ENCODE measurements at places on chromosomes 3 and 15. TPM values are rescaled to one million over a fixed set of nuclear protein-coding genes. Genes with fewer than 3 reads are reported as not detected.

The TRIM42 gene
- total RNA-seq: not detected

The SHC4 gene
- total RNA-seq: 2.0 TPM

The CCDC39 gene
- total RNA-seq: not detected

The OCA2 gene
- 3.6 TPM for total RNA-seq

The TTC21A gene
- 2.7 TPM for total RNA-seq

The CA12 gene
- 2.2 TPM for total RNA-seq

The SI gene
- not detected for total RNA-seq

The KATNBL1 gene
- total RNA-seq: 113 TPM

The BCL2A1 gene
- 0.35 TPM for total RNA-seq

GRCh38 chr3:50259432-50260026, 9.4 kb upstream of the SEMA3B start:
- peak; percentile 70 for DNase-seq

GRCh38 chr15:41985236-41986160, 13.1 kb upstream of the EHD4 start:
- DNase-seq: no peak

DNA sequence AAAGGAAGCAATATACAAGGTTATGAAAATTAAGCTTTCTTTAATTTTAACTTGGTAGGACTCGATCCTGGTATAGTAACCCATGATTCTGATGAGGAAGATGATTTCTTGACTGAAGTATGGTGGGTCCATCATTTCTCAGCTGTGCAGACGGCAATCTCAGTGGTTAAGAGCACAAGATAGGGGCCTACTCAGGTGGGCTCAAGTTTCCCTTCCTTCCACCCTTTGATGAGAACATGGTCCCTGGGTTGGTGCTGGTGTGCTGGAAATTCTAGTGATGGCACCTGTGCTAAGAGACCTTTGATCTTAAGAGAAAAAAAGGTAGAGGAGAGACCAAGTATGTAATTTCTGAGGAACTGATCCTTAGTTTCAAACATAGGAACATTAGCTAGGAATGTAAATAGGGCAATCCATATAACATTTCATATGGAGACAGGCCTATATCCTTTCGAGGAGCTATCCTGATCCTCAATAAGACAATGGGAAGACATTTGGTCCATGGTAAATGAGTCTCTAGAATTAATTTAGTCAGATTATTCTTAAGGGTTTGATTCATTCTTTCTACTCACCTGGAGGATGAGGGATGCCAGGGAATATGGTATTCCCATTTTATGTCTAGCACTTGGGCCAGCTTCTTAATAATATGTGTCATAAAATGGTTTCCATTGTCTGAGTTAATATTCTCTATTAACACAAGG, 104.5 kb upstream of the NECTIN3 start:
- DNase-seq: no peak

- no peak for DNase-seq
These were observed 104.4 kb downstream of the LRRK1 start for GRCh38 chr15:101023501-101024072.

DNA sequence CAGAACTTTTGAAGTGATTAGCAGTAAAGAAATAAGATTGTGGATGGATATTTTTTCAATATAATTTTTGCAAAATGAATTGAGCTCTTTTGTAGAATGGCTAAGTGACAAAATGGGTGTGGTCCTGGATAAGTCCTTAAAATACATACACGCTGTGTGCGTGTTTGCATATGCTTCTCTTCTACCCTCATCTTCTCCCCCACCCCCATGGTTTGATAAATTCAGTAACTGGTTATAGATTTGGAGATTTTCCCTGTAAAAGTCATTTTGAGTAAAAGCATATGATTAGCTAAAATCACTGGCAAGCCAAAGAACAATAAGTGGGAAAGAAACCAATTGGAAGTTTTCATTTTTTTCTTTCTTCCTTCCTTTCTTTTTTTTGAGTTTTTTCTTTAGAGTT, 453.9 kb upstream of the MDFIC2 start:
- peak; percentile 65 for DNase-seq

- peak; percentile 91 for DNase-seq
These were observed 693 bp downstream of the CD200 start for GRCh38 chr3:112333381-112334317.

DNA sequence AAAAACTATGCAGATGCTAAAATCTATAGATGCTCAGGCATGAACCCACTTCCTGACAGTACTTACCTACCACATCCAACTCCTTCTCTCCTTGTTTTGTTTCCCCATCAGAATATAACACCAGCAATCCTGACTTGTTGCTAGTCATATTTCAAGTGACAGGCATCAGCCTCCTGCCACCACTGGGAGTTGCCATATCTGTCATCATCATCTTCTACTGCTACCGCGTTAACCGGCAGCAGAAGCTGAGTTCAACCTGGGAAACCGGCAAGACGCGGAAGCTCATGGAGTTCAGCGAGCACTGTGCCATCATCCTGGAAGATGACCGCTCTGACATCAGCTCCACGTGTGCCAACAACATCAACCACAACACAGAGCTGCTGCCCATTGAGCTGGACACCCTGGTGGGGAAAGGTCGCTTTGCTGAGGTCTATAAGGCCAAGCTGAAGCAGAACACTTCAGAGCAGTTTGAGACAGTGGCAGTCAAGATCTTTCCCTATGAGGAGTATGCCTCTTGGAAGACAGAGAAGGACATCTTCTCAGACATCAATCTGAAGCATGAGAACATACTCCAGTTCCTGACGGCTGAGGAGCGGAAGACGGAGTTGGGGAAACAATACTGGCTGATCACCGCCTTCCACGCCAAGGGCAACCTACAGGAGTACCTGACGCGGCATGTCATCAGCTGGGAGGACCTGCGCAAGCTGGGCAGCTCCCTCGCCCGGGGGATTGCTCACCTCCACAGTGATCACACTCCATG, 65.3 kb downstream of the TGFBR2 start:
- no peak for DNase-seq

- no peak for DNase-seq
These were observed 207.5 kb downstream of the ZNF385D start for GRCh38 chr3:21543380-21544075.

- no peak for DNase-seq
These were observed 32.0 kb upstream of the TCF12 start for GRCh38 chr15:56886363-56886931.

DNA sequence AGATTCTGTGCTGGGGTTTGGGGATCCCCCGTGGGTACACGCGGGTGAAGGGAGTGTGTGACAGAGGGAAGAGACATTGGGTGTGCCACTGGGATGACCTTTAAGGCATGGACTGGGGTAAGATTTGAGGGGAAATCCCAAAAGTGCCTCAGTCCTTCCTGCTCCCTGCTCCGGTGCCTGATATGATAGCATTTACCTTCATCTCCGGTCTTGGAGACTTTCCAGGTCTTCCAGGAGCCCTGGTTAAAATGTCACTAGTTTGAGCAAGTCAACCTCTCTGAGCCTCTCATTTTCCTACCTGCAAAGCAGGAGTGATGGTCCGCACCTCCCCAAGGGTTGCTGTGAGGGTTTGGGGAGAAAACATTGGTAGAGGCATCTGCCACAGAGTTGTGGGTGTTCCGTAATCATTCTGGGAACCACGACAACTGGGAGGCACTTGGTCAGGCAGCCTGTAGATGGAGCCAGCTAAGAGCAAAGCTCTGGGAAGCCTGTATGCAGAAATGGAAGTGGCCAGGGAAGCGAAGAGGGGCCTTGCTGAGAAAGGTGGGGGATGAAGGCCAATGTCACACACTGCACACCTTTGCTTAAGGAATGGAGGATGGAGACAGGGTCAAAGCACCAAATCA, 33.9 kb upstream of the KIF23 start:
- DNase-seq: no peak

DNA sequence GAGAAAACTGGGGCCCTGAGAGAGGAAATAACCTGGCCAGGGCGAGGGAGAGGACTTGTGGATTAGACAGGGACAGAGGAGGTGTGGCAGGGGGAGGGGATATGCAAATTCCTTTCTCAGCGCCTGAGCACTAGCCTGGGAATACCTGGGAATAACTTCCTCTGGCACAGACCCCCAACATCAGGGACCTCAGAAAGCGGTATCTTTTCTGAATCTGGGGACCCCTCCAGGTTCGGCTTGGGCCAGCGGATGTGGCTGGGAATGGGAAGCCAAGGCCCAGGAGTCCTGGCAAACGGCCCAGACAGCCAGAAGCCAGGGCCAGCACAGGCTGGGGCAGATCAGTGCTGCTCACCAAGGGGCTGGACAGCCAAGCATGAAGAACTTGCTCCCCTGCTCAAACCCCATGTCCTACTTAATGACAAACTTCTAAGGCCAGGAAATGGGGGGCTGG, 9.2 kb upstream of the ACSBG1 start:
- peak; percentile 29 for DNase-seq

DNA sequence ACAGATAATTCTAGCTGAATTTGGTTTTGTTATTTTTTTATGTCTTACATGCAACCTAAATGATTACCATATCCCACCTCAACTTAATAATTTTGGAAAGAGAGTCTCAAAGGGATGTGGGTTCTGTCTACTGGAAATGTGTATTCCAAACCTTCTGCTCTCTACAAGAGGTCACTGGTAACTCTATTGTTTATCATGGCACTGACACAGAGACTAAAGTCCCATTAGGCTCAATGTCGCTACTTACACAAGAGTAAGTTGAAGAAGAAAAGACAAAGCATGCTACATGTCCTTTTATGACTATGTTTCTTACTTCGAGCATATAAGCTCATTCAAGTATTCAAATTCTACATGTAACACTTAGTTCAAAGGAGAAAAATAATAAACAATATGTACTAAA, 460.3 kb upstream of the EPHA6 start:
- DNase-seq: no peak

DNA sequence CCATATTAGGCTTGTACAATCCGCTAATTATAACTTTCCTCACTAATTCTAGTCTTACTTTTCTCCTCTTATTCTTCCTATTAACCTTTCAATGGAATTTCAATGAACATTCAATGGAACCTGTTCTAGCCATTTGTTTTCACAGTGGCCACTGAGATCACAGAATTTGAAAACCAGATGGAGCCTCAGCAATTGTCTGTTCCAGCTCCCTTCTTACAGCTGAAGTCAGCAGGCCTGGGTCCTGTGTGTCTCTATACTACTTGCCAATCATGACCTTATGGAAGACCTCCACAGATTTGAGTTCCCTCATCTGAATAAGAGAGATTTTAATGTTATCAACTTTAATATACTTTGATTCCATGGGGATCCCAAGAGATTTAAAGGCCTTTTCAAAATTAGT, 36.6 kb downstream of the TJP1 start:
- peak; percentile 63 for DNase-seq

DNA sequence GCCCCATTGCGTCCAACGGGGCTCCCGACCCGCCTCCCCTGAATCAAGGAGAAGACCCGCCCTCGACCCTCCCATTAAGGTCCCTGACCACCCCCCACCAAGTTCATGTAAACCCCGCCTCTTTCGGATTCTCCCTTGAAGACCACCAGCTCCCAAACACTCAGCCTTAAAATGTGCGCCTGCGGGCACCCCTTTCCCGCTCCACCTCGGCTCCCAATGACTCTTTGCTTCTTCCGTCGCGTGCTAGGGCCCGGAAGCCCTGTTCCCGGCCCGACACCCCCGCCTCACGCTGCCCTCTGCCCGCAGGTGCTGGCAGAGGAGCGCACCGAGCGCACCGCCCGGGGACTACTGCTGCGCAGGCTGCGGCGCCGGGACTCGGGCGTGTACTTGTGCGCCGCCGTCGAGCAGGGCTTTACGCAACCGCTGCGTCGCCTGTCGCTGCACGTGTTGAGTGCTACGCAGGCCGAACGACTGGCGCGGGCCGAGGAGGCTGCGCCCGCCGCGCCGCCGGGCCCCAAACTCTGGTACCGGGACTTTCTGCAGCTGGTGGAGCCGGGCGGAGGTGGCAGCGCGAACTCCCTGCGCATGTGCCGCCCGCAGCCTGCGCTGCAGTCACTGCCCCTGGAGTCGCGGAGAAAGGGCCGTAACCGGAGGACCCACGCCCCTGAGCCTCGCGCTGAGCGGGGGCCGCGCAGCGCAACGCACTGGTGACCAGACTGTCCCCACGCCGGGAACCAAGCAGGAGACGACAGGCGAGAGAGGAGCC, 2.7 kb upstream of the LSMEM2 start:
- DNase-seq: no peak

DNA sequence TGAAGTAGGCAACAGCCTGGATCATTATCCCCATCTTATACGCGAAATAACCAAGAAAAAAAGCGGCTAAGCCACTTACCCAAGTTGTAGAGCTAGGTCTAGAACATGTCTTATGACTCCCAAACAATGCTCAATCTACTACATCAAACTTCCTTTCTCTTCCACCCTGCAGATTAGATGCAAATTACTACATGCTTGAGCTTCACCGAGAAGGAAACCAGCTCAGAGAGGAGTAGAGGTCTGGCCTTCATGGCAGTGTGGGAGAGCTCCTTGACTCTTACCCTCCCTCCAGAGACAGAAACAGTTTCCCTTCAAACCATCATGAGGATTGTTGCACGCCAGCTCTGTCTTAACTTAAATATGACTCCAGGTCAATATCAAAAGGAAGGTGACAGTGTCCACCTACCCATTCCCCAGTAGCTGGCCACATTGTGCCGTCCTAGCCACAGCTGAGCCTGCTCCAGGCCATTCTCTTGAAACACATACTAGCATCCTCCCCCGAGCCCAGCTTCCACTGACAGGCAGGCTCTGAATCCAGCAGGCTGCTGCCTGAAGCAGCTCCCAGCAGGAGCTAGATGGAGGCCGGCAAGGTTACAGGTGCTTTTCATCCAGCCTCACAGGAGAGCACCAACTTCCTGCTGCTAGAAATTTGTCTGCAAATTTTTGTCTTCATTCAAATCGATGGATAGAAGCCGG, 56.8 kb downstream of the CPN2 start:
- DNase-seq: no peak

DNA sequence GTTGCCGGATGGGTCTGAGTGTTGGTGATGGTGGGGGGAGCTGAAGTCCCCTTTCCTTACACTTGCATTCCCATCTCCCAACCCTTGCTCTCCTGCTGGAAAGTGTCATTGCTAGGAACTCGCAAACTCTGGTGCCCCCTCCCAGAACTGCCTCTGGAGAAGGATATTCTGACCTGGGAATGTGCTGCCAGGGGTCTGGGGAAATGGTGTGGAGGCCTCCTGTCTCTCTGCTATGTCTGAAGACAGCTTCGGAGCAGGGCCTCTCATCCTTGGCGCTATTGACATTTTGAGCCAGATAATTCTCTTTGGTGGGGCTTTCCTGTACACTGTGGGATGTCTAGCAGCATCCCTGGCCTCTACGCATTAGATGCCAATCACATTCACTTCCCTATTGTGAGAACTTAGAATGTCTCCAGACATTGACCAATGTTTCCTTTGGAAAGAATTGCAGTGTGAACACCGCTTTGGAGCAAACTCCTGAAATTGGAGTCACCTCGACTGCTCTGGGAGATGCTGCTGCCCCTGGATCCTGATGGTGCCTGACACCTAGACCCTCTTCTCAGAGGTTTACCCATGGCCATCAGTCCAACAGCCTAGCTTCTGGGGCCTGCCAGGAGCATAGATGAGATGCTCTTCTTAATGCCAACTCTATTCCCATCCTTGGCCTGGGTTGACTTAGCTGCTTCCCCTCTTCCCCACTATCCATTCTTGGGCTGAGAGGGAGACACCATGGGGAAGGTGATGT, 2.2 kb upstream of the KY start:
- DNase-seq: no peak

Measured in muscle of leg (tissue), 16 donors.